Muscle of arm (tissue), 14 donors: ENCODE measurements at places on chromosomes 1 and 21.
A peak's percentile ranks its signal among the peaks of the same experiment; 100 is the strongest.

- no peak for DNase-seq
Observed at GRCh38 chr1:226625832-226626576, 77.4 kb downstream of the STUM start.

DNA sequence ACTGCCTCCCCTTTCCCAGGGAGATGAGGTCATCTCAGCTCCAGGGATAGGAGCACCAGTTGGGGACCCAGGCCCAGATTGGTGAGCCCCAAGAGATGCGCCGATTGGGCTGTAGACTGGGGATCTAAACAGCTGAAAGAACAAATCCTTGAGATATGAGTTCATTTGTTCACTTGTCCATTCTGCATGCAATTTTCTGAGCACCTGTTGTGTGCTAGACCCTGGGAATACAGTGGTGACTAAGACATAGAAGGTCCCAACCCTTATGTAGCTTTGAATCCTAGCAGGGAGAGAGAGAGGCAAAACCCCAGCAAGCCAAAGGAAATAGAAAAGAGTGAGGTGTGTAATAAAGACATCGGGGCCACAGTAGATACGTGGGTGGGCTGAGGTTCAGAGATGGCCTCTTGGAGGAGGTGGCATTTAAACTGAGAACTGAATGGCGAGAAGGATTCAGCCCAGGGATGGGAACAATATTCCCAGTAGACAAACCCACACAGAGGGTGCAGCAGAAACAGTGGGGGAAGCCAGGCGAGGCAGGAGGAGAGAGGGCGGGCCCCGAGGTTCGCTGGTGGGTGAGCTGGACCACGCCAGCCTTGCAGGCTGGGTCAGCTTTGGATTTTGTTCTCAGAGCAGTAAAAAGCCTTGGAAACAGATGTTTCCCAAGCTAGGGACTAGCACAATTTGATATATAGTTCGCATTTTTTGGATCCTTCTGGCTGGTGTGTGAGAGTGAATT lies 105.6 kb upstream of the ACTL8 start:
- no peak for DNase-seq

- DNase-seq, result no peak
Observed at GRCh38 chr21:30646904-30647414, 4.3 kb downstream of the KRTAP20-3 start.

- peak; percentile 31 for DNase-seq
Observed at GRCh38 chr1:162878000-162878596, 17.1 kb upstream of the CCDC190 start.

DNA sequence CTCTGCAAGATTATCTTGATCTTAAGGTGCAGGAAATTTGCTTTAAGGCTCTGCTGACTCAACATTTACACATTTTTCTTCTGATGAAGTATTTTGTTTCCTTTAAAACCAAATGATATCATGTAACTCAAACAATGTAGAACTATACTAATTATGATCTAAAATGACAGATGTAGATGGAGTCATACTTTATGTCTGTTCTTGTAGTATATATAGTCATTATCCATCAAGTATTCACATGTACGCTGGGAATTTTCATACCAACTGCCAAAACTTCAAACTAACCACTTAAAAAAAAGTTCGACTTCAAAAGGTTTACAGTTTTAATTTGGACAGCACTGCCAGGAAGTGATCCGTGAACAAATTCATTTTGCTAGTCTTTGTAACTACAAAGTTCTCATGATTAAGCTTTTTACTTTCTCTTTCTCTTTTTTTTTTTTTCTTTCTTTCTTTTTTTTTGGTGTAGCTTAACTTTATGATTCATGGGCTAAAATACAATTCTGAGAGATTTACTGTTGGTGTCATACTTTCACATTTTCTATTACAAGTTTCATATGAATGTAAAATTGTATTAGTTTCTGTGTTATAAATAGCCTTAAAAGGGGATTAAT lies 509.0 kb upstream of the CXADR start:
- no peak for DNase-seq

GRCh38 chr21:36860736-36861594 lies 105.5 kb downstream of the HLCS start:
- DNase-seq, result no peak

DNA sequence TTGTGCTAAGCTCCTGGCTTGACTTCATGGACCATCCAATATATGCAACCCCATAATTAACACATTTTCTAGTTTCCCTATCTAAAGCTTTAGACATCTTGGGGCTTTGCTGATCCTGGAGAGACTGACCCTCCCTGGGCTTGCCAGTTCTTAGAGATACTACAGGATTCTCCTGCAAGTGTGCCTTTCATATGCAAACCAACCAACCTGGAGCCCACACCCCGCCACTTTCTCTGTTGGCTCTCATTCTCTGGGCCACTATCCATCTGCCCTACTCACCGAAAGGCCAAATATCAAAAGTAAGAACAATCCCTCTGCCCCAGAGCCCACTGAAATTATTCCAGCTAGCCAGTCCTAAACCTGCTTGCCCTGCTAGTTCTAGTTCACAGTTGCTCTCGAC lies 2.2 kb upstream of the GBP6 start:
- DNase-seq, result no peak

DNA sequence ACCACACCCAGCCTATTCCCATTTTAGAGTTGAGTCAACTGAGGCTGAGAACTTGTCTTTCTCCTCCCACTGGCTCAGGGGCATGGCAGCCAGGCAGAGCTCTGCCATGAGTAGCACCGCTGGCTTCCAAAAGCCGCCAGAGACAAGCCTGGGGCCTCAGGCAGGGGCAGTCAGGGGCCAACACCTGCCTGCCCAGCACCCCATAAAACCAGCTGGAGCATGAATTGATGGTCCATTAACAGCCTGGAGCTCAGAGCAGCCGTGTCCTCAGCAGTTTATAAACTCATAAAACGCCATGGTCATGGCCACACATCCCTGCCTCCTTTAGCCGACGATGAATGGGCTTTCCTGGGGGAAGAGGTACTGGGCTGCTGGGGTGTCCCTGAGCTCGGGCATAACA lies 50.6 kb upstream of the PAX7 start:
- no peak for DNase-seq

- no peak for DNase-seq
Observed at GRCh38 chr1:56707379-56707778, 62.3 kb downstream of the PRKAA2 start.

- DNase-seq, result no peak
Observed at GRCh38 chr1:21182181-21182731, 5.6 kb upstream of the EIF4G3 start.

GRCh38 chr1:206739411-206740076 lies 31.0 kb upstream of the IL19 start:
- no peak for DNase-seq

GRCh38 chr1:228268881-228269265 lies 61.0 kb downstream of the OBSCN start:
- no peak for DNase-seq

- DNase-seq, result peak; percentile 62
Observed at GRCh38 chr1:15155888-15156741, 2.6 kb downstream of the TMEM51 start.

GRCh38 chr1:158520021-158520420 lies 34.2 kb downstream of the OR6Y1 start:
- DNase-seq, result no peak

DNA sequence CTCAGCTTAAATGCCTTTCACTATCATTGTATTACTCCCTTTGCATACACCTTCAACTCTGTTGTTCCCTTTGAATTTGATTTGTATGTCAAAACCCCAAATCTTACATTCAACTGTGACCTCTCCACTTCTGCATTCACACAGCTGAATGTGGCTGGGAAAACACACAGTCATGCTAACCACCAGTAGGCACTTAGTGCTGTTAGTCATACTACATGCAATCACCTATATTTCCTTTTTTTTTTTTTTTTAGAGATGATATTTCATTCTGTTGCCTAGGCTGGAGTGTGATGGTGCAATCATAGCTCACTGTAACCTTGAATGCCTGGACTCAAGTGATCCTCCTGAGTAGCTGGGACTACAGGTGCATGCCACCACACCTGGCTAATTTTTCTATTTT lies 16.2 kb downstream of the BTBD8 start:
- DNase-seq, result no peak

DNA sequence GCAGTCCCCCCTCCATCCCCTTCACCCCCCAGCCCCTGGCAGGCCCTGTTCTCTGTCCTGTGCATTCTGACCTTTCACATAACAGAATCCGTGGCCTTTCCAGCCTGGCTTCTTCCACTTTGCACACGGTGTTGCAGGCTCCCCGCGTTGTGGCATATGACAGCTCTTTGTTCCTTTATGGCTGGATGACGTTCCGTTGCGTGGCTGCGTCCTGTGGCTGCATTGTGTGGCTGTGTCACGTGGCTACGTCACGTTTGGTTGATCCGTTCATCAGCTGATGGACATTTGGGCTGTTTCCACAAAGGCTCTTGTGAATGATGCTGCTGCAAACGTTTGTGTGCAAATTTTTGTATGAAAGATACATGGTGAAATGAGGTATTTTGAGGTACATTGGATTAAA lies 53.3 kb downstream of the PDE9A start:
- no peak for DNase-seq

DNA sequence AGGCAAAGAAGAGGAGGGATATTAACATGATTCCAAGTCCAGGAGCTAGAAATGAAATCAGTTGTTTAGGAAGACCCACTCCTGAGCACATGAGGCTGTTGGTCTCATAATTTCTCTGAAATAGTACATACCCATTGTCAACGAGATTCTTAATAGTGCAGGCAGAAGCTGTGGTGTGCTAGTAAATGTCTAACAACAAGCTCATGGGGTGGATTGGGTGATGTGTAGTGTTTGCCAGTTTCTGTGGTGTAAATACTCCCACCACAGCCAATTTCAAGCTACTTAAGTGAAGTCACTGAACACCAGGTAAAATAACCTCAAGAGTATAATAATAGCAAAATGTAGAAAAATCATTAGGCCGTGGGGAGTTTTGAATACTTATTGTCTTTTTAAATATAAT lies 42.0 kb downstream of the SYF2 start:
- DNase-seq, result no peak

DNA sequence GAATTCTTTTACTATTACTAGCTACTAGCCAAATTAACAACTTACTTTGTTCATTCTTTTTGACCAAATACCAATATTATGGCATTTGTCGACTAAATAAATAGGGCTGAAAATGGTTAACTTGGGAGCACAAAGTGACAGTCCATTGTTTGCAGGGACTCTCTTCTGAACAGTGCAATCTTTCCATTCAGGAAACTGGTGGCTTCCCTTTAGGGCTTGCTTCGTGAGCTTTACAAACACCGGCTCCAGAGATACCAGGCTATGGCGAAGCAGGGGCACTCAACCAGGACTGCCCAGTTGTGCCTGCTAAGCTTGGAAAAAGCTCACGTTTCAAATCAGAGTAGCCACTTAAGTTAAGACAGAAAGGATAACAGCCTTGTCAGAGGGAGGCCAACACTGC lies 12.3 kb downstream of the RAB42 start:
- no peak for DNase-seq

DNA sequence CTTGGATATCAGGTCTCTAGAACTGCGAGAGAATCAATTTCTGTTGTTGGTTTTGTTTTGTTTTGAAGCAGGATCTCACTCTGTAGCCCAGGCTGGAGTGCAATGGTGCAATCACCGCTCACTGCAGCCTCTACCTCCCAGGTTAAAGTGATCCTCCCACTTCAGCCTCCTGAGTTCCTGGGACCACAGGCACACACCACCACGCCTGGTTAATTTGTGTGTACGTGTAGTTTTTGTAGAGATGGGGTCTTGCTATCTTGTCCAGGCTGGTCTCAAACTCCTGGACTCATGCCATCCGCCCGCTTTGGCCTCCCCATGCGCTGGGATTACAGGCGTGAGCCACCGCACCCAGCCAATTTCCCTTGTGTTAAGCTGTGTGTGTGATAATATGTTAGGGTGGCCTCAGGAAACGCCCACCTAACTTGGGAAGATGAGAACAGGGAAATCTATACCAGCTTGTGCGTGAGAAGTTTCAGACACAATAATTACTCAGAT lies 109.6 kb downstream of the SIK1 start:
- DNase-seq, result no peak

GRCh38 chr1:109252167-109252892 lies 3.0 kb downstream of the CELSR2 start:
- no peak for DNase-seq

- DNase-seq, result no peak
Observed at GRCh38 chr1:17829579-17829978, 74.4 kb downstream of the ACTL8 start.

DNA sequence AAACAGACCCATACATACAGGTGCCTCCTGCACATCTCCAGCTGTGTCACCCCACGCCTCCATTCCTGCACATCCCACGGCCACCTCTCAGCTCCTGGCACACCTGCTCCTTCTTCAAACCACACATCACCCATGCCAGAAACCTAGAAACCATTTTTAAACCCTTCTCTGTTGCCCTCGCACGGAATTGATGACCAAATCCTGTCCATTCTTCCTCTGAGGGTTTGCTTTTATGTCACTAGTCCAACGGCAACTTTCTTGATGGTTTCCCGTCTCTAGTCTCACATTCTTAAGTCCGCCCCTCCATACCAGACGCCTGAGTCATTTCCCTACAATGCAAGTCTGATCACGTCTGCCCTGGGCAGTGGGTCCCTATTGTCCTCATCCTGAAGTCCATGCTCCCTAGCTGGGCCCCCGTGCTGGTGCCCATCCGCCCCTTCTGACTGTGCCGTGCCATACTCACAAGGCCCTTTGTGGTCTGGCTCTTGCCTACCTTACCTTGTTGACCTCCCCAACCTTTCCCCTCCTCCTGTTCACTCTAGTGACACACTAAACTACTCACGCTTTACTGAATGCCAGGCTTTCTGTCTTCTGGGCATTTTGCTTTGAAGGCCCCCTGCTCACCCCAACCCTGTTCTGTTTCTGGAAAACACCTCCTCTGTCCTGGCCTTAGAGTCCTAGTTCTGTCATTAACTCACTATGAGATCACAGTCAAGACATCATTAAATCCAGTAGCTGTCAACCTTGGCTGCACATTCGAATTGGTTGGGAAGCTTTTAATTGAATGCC lies 17.6 kb downstream of the SLC2A1 start:
- no peak for DNase-seq

- DNase-seq, result peak; percentile 59
Observed at GRCh38 chr1:54052431-54052933, 522 bp downstream of the TMEM59 start.

GRCh38 chr1:200233393-200233792 lies 176.4 kb downstream of the ZNF281 start:
- no peak for DNase-seq

DNA sequence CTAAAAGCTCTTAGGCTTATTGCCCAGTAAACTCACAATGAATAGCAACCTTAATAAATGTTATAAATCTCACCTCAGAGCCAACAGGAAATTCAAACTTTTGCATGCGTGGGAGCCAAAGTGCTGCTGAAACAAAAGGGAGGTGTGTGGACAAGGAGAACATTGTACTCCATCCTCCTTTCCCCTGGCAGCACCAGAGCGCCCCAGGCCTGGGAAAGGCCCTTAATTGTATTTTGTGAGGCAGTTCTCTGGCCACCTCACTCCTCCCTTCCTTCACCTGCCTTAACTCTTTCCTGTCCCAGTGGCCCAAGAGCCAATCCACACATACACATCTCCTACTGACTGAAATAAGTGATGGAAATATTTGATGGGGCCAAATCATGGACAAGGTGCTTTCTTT lies 648.5 kb downstream of the LMO4 start:
- no peak for DNase-seq

- no peak for DNase-seq
Observed at GRCh38 chr1:235009074-235009473, 119.6 kb downstream of the TOMM20 start.

GRCh38 chr1:200240656-200241055 lies 169.2 kb downstream of the ZNF281 start:
- DNase-seq, result no peak

GRCh38 chr1:185663771-185664296 lies 70.4 kb upstream of the HMCN1 start:
- no peak for DNase-seq
